ENCODE measurements at places on chromosomes 13 and 19.

DNA sequence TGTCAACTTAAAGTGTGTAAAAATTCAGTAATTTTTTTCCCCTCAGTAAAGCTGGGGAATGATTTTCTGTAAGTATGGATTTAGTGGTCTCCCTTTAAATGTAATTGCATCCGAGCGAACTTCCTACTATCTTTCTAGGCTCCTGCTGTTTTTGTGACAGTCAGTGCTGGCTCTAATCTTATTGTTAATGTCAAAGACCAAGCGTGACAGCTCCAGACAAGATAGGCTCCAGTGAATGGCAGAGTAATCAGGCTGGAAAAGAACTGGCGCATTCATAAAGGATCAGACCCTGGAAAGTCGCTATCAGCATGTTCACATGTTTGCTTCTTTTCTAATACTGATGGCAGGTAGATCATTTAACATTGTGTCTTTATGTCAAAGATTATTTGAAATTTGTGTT is 908.0 kb upstream of the ATXN8OS start:
- DNase-seq, result no peak

GRCh38 chr19:8461376-8461775 is 16.6 kb downstream of the HNRNPM start:
- no peak for DNase-seq

GRCh38 chr19:41570639-41571112 is 5.3 kb upstream of the CEACAM21 start:
- DNase-seq, result peak; percentile 60

GRCh38 chr19:29884466-29884865 is 57.6 kb upstream of the URI1 start:
- DNase-seq, result no peak

DNA sequence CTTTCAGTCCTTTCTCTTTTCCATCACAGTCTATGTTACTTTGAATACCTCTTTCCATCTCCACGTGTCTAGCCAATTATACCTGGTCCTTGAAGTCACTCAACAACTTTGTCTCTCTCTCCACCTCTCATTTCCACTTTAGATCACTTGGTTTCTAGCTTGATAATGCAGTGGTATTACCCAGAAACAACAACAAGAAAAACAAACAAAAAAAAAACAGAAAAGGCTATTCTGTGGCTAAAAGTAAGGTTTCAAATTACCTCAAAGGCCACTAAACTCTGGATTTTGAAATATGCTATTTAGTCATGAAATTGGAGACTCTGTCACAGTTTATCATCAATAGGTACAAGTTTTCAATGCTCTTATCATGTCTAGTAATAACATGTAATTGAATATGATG is 184.8 kb downstream of the PCDH9 start:
- DNase-seq, result no peak

- DNase-seq, result no peak
Observed at GRCh38 chr13:27852491-27852890, 60.2 kb downstream of the GSX1 start.

- no peak for DNase-seq
Observed at GRCh38 chr13:94968040-94968756, 255.9 kb upstream of the SOX21 start.

- DNase-seq, result peak; percentile 74
Observed at GRCh38 chr13:113758651-113759524, at the start of gene TMEM255B. Gene TMEM255B (plus strand): TSS chr13:113759226. CDS start chr13:113759270, 44 bp downstream.

- peak; percentile 92 for DNase-seq
Observed at GRCh38 chr13:90686442-90686841, 661.0 kb upstream of the MIR17HG start.

All from iris pigment epithelial cell (primary cell).